ENCODE measurements at places on chromosomes 12 and 14.

- DNase-seq: no peak
These were observed 22.6 kb downstream of the CCDC85C start for GRCh38 chr14:99581374-99581773.

DNA sequence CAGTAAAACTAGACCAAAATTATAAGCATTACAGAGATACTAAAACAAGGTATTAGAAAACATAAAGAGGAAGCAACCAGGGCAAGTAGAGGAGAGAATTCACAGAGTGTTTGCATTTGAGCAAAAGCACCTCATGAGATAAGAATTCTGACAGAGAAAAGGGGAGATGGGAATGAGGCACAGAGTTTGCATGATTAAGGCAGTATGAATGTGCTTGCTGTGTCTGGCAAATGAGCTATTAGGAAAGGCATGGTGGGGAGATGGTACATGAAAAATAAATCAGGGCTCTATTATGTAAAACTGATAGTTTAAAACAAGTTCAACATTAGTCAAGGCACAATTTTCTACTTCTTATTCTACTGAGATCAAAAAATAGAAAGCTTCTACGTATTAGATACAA lies 23.1 kb downstream of the GARIN6 start:
- no peak for DNase-seq

GRCh38 chr14:23538050-23538718 lies 13.4 kb downstream of the ZFHX2 start:
- DNase-seq: no peak

DNA sequence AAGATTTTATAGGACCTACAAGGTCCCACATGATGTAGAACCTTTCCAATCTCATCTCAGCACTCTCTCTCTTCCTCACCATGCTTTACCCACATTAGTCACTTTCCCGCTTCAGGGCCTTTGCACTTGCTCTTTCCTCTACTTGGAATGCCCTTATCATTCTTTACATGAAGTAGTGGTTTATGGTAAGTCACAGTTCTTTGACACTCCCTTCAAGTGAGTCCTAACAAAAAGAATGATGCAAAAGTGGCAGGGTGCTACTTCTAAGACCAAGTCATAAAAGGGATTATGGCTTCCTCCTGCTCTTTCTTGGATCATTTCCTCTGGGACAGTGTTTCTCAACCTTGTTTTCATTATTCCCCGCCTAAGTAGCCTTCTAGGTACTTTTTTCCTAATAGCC lies 13.1 kb downstream of the TMBIM4 start:
- no peak for DNase-seq

DNA sequence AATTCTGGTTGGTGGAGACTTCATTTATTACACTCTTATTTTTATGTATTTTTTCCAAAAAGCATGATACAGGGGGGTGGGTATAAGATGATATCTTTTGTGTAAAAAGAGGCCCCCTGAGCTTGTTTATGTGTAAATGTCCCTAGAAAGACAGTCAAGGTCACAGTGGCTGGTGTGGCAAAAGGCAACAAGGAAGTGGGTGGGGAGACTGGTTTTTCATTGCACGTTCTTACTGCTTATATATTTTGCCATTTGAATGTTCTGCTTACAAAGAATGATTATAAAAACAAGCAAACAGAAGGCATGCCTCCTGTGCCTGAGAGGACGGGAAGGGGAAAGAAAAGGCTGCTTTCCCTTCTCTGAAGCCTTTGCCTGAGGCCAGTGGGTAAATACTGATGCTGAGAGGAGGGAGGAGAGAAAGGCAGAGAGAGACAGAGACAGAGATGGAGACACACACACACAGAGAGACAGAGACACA lies 24.1 kb upstream of the ADIPOR2 start:
- peak; percentile 35 for DNase-seq

- no peak for DNase-seq
These were observed 111.3 kb upstream of the SLC16A7 start for GRCh38 chr12:59484575-59484974.

DNA sequence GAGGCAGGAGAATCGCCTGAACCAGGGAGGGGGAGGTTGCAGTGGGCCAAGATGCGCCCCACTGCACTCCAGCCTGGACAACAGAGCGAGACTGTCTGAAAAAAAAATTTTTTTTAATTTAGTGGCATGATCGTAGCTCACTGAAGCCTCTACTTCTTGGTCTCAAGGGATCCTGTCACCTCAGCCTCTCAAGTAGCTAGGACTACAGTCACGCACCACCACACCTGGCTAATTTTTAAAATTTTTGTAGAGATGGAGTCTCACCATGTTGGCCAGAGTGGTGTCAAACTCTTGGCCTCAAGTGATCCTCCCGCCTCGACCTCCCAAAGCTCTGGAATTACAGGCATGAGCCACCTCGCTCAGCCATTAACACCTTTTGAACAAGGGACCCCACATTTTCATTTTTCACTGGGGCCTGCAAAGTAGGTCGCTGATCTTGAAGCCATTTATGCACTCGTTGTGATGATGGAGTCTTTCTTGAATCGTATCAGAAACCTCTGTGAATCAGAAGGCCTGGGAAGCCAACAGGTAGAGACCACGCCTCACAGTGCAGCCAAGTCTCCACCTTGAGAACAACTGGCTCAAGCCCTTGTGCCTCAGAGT lies 5.9 kb downstream of the HCAR1 start:
- no peak for DNase-seq

- peak; percentile 94 for DNase-seq
These were observed at the start of gene PMEL for GRCh38 chr12:55965941-55966407. PMEL (minus strand) TSS chr12:55966042; CDS start chr12:55966011, 31 bp downstream.

DNA sequence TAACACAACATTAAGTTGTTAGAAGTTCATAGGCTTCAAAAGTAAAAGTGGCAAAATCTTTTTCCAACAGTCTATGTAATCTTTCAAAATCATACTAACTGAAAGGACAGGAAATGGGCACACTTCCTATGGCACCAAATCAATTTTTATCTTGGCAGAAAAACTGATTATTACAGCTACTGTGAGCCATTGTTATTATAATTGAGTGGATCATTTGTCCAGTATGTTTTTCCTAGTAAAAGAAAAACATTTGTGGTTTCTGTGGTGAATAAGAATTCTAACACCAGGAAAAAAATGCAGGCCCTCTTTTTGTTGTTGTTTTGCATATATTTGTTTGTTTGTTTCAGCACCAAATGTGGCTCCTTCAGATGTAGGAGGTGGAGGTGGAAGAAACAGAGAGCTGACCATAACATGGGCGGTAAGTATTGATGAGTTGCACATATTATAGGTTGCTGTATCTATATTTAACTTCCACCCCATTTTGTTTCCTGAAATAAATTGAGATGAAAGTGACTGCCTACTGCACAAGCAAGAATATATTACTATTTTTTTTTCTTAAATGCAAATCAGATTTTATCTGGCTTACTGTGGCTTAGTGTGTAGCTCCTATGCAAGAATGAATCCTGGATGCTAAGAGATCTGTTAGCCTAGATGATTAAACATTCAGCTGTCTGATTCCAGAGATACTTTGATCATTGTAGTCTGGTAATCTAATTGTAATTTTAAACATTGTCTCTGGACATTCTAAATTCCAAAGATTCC lies 174.1 kb upstream of the PDZRN4 start:
- peak; percentile 37 for DNase-seq

GRCh38 chr14:86193756-86194155 lies 663.8 kb downstream of the FLRT2 start:
- no peak for DNase-seq

- DNase-seq: peak; percentile 26
These were observed 7.5 kb upstream of the G2E3 start for GRCh38 chr14:30551460-30551859.

DNA sequence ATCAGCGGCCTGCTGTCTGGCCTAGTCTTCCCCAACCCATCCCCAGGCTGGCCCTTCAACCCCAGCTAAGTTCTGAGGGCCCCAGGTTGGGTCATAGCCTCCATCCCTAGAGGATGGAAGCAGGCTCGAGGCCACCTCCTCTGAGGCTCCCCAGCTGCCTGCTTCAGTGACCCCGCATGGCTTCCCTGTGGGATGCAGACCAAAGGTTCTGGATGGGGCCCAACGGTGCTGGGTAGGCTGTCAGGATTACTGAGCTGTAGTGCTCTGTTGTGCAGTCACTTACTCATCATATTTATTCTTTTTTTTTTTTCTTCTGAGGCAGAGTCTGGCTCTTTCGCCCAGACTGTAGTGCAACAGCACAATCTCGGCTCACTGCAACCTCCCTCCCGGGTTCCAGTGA lies 92.0 kb downstream of the IRF2BPL start:
- no peak for DNase-seq

- DNase-seq: no peak
These were observed 7.6 kb downstream of the B4GALNT1 start for GRCh38 chr12:57625261-57626032.

GRCh38 chr14:34707722-34708121 lies 6.7 kb downstream of the CFL2 start:
- no peak for DNase-seq

All from foreskin melanocyte (primary cell).